Muscle of arm (tissue), 14 donors: ENCODE measurements at places on chromosomes 1 and 21. TPM values are rescaled to one million over a fixed set of nuclear protein-coding genes. Genes with fewer than 3 reads are reported as not detected.
A peak's percentile ranks its signal among the peaks of the same experiment; 100 is the strongest.

- DNase-seq: no peak
Measured at GRCh38 chr1:194196562-194196961, 1010.1 kb upstream of the B3GALT2 start.

DNA sequence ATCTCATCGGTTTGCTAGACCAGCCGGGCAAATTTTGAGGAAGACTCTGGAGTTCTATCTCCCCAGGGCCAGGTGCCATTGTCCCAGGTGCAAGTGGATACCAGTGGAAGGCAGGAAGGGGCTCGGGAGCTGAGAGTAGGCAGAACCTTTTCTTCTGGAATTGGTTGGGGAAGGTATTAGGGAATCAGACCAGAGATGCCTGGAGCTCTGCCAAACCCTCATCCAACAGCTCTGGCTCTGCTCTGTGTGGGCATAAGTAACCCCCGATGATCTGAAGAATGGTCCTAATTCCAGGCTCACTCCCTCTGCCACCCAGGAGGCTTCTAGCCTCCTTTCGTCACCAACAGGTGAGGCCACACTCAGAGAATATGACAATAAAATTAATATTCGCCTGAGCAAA is 69.9 kb downstream of the PGBD5 start:
- DNase-seq: no peak

DNA sequence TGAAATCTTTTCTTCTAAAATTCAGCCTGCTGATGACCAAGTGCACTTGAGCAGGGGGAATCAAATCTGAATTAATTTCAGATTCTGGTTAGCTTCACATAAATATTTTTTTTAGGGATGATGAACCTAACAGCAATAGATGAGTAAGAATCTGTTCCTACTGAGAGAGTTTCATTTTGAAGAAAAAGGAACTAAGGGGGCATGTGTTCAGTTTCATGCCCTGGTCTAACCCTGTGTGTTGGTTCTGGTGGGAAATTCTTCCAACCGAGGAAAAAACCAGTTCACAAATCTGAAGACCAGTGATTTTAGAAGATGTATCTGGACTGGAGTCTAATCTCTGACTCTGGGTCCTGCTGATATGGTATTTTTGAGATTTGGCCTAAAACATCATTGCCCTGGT is 13.7 kb downstream of the SELL start:
- no peak for DNase-seq

DNA sequence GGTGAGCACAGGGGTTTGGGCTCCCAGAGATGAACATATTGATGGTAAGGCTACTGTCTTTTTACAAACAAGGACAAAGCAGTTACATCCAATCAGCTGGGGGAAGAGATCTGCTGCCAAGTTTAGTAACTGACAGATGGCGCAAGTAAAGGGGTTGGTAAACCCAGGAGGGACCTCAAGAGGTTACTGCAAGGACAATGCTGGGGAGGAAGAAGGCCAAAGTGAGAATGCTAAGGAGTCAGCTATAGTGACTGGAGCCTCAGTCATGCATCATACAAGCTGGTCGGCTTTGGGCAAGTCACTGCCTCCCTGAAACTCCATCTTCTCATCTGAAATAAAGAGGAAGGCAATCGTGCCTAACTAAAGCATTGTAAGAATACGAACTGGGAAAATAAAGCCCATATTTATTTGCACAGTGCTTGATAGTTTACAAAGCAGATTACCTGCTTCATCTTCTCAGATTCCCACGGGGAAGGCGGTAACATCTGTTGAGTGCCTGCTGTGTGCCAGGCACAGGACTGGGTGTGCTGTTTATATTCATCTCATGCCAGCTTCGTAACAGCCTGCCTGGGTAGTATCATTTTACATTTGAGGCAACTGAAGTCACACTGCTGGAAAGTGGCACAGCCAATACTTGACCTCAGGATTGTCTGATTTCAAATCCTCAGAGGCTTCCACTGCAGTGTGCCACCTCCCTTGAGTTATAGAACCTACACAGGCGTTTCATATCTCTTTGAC is 114.8 kb downstream of the BEND5 start:
- DNase-seq: no peak

DNA sequence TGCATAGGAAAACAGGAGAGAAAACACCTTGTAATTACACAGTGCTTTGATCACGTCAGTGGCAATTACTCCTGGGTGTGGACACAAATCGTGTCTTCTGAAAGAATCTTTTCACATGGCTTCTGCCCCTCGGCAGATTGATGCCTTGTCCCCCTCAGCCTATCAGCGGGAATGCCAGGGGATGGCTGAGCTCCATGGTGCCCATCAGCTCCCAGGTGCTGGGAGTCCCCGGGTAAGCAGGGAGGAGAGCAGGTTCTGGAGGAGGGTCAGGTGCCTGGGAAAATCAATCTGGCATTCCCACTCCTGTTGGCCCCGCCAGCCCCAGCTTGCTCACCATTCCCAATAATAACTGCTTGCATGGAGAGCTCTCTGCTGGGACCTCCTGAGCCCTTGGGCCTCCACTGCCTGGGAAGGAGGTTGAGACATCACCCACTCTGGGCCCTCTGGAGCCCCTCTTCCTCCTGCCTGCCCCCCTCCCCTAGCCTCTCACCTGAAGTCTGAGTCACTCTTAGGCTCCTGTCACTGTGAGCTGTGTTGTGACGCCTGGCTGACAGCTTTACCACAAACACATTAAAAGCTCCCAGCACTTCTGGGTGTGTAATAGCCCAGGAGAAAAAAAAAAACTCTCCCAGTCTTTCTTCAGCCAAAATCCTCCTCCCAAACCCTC is 4.9 kb downstream of the CAMK2N1 start:
- no peak for DNase-seq

GRCh38 chr21:26534517-26534916 is 38.6 kb downstream of the CYYR1 start:
- no peak for DNase-seq

DNA sequence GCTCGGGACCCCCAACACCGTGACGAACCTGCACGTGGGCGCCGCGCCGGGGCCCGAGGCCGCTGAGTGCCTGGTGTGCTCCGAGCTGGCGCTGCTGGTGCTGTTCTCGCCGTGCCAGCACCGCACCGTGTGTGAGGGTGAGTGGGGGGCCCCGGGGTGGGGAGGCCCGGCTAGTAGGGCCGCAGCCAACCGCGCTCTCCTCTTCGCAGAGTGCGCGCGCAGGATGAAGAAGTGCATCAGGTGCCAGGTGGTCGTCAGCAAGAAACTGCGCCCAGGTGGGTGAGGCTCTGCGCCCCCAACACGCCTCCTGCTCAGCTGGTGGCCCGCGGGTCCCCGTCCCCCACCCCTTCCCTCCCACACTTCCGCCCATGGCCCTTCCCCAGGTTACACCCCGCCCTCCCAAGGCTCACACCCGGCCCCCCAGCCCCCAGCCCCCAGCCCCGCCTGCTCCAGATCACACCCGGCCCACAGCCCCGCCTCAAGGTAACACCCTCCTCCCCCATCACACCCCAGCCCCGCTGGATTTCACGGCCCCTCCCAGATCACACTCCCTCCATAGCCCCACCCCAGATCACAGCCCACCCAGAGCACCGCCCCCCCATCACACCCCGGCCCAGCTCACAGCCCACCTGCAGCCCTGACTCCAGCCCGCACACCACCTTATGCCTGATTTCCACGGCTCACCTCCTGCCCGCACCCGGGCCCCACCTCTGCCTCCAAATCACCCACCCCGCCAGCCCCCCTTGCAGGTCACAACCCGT is 2.4 kb upstream of the MMP23B start:
- DNase-seq: no peak

- no peak for DNase-seq
Measured at GRCh38 chr1:84403347-84403746, 5.1 kb downstream of the DNASE2B start.

DNA sequence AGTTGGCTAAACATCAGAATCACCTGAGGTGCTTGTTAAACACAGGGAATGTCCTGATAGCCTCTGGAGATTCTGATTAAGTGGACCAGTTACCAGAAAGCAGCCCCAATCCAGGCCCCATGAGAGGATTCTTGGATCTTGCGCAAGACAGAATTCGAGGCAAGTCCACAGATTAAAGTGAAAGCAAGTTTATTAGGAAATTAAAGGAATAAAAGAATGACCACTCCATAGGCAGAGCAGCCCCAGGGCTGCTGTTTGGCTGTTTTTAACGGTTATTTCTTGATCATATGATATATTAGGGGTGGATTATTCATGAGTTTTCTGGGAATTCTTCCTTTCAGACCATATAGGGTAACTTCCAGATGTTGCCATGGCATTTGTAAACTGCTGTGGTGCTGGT is 176.2 kb downstream of the ROR1 start:
- DNase-seq: no peak

- DNase-seq: no peak
Measured at GRCh38 chr1:236706183-236706582, 19.9 kb downstream of the ACTN2 start.

- no peak for DNase-seq
Measured at GRCh38 chr1:216726435-216726834, 3.2 kb upstream of the ESRRG start.

DNA sequence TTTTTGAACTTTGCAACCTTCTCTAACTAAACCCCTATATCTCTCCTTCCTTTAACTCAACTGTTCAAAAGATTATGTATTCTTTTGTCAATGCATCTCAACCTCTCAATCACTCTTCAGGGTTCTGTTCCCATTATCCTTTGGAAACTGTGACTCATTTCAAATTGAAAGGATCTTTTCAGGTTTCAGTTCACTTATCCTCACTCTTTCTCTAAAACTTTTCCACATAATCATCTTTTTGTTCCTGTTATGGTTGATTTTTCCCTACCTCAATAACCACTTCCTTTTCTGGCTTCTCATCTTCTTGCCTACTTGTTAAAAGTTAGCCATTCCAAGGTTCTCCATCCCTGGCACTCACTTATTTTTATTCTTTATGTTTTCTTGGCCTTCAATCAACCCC is 56.2 kb upstream of the NUF2 start:
- DNase-seq: no peak

GRCh38 chr1:5827516-5827915 is 164.7 kb downstream of the NPHP4 start:
- DNase-seq: no peak

DNA sequence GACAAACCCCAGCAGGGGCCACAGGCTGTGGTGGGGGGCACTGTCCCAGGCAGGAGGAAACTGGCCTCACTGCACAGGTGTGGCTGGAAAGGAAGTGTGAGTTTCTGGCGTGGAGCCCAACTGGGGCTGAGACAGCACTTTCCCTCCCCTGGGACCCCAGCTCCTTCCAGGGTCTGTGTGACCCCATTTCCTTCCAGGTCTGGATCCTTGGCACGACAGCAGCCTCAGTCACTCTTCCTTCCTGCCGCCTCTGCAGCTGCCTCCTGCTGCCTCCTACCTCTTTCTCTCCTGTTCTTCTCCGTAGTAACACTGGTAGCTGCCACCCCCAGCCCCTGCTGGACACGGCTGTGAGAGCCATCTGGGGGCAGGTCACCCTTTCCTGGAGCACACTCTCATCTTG is 88.0 kb downstream of the SIK1 start:
- DNase-seq: no peak

DNA sequence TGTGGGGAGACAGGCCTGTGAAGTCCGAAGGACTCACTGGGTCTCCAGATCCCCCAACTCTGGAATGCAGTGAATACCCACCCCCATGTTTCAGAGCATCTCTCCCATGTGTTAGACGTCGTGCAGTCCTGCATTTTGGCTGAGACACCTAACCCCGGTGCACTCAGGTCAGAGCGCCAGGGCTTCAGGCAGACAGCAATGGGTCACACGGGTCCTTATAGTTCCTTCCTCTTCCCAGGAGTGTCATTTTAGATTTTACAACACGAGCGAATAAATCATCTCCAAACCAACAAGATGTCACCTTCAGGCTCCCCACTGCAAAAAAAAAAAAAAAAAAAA is 5.1 kb downstream of the PRRX1 start:
- no peak for DNase-seq

GRCh38 chr1:170309389-170310013 is 163.7 kb downstream of the NTMT2 start:
- DNase-seq: peak; percentile 61

GRCh38 chr1:192914696-192915095 is 105.9 kb downstream of the RGS2 start:
- DNase-seq: no peak

DNA sequence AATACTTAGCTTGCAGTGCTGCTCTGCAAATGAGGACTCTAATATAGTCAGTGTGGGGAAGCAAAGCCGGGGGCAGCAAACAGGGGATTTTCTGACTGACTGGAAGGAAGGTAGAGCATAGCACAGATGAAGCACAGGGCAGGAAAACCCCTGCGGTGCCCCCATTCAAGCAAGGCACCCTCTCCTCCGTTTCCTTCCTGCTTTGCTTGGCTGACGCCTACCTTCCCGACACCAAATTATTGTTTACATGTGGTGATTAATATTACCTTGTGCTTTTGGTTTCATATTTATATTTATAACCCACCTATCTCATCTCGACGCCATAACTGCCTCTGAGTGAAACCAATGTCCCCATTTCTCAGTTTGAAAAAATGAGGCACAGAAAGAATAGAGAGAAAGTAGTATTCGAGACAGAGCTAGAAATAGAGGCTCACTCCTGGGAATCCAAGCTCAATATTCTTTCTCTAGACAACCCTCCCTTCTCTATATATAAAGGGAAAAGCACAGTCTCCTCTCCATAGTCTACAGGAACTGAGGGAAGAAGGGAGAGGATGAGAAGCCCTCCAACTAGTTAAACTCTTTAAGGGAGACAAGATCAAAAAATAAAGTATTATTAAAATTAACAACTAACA is 41.3 kb downstream of the PIK3C2B start:
- no peak for DNase-seq

- DNase-seq: no peak
Measured at GRCh38 chr1:228219245-228219961, 11.6 kb downstream of the OBSCN start.

GRCh38 chr1:5828308-5828935 is 163.8 kb downstream of the NPHP4 start:
- DNase-seq: no peak

DNA sequence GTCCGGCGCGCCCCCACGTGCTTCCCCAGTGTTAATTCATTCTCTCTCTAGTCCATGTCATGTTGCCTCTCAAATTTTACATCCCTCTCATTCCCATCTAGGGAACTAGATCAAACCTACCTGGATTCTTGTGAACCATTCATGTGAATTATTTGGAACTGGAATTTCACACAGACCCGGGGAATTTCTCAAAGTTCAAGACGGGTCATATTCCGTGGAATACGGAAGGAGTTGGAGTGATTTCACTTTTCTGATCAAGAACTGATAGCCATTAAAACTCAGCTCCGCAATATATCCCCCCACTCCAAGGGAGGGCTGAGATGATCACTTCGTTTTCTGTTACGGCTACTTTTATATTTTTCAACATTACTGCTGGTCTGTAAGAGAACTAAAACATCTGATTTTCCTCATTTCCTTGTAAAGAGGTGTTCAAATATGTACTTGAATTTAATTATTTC is 1.0 kb upstream of the ENO1 start:
- DNase-seq: no peak

- DNase-seq: no peak
Measured at GRCh38 chr1:60977661-60978060, 104.7 kb upstream of the NFIA start.

GRCh38 chr1:39863177-39863576 is 20.1 kb downstream of the TRIT1 start:
- DNase-seq: no peak

Gene S100A12
- polyA plus RNA-seq: 1.8 TPM

Gene IFI44L
- 1.2 TPM for polyA plus RNA-seq

Gene KRTAP12-2
- not detected for polyA plus RNA-seq

Gene DDAH1
- polyA plus RNA-seq: 62.4 TPM

Gene DENND2C
- 12.1 TPM for polyA plus RNA-seq

Gene TIE1
- 38.1 TPM for polyA plus RNA-seq

Gene LCE1F
- polyA plus RNA-seq: not detected

Gene CR1L
- polyA plus RNA-seq: 1.1 TPM

Gene APCS
- not detected for polyA plus RNA-seq

Gene C4BPA
- polyA plus RNA-seq: not detected

Gene SPRR2A
- 0.59 TPM for polyA plus RNA-seq

Gene CLCA4
- polyA plus RNA-seq: 1.5 TPM

Gene PRRC2C
- polyA plus RNA-seq: 80.1 TPM

Gene FAM110D
- polyA plus RNA-seq: 0.92 TPM
